Activated CD4-positive, CD25-positive, alpha-beta regulatory T cell (primary cell): ENCODE measurements at places on chromosomes 16 and 17.

GRCh38 chr17:44844390-44844830 is 3.3 kb upstream of the HIGD1B start:
- DNase-seq = no peak

- DNase-seq = no peak
Observed at GRCh38 chr16:28863929-28864793, 518 bp downstream of the SH2B1 start.

DNA sequence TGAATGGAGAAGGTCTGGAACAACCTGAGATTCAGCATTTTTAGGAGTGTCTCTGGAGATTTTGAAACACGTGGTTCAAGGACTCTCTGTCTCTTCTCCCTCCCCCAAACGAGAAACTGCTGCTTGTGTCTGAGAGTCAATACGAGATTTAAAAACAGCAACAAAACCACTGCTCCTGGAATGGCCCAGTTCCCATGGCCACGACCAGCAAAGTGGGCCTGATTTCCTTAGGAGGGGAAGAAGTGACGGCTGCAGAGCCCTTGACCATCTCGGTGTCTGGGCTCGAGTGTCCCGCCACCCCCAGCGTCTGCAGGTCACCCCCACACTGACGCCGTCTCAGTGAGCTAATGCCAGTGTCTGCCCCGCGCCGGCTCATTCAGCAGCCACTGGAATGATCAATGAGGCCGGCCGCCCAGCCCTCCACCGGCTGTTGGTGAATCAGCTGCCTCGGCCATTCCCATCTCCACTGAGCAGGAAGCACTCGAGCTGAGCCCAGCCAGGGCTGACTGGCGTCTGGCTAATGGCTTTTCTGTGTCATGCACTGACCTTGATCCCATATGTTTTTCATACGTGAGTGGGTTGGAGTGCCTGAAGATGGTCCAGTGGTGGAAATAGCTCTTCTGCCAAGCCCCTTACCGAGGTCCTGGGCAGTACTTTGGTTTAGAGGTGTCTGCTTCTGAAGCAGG is 151.8 kb downstream of the PITPNC1 start:
- no peak for DNase-seq

DNA sequence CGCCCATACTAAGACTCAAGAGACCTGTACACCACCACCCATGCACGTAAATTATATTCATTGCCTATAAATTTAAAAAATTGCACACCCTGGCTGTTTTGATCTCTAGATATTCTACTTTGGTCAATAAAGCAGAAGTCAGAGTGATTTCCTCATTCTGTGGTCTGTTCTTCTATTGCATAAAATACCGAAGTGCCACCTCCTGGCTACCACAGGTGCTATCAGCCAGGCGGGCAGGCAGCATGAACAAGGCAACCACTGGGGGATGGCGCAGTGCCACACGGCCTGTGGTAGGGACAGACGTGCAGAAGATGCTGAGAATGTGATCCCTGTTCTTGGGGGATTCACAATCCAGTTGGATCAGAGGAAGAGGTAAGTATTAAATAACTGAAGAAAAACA is 122.3 kb downstream of the CDK5R1 start:
- peak; percentile 19 for DNase-seq

- DNase-seq = no peak
Observed at GRCh38 chr17:17203173-17203730, 2.9 kb downstream of the PLD6 start.

GRCh38 chr16:13138528-13138927 is 237.1 kb downstream of the SHISA9 start:
- no peak for DNase-seq

DNA sequence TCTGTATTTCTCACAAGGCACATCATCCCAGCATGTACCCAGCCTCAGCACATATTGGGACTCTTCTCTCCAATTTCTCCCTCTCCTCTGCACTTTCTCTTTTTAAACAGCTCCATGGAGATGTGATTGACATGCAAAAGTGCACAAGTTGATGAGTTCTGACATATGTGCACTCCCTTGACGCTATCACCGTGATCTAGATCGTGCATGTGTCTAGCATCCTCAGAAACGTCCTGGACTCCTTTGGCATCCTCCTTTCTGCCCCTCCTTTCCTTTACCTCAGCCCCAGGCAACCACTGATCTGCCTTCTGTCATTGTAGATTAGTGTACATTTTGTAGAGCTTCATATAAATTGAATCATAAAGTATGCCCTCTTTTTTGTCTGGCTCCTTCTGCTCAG is 108.0 kb upstream of the HSBP1 start:
- no peak for DNase-seq

- DNase-seq = no peak
Observed at GRCh38 chr17:7416323-7416722, 3.8 kb upstream of the SPEM1 start.

DNA sequence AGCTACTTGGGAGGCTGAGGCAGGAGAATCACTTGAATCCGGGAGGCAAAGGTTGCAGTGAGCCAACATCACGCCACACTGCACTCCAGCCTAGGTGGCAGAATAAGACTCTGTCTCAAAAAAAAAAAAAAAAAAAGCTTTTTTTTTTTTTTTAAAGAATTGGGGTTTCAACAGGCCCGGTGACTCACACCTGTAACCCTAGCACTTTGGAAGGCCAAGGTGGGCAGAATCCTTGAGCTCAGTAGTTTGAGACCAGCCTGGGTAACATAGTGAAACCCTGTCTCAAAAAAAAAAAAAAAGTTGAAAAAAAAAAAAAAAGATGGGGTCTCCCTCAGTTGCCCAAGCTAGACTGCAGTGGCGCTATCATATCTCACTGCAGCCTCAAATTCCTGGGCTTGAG is 6.6 kb upstream of the HEXIM2 start:
- DNase-seq = no peak

GRCh38 chr17:44867841-44868240 is 20.2 kb downstream of the HIGD1B start:
- no peak for DNase-seq

- DNase-seq = no peak
Observed at GRCh38 chr17:2068519-2069051, 13.7 kb downstream of the HIC1 start.

DNA sequence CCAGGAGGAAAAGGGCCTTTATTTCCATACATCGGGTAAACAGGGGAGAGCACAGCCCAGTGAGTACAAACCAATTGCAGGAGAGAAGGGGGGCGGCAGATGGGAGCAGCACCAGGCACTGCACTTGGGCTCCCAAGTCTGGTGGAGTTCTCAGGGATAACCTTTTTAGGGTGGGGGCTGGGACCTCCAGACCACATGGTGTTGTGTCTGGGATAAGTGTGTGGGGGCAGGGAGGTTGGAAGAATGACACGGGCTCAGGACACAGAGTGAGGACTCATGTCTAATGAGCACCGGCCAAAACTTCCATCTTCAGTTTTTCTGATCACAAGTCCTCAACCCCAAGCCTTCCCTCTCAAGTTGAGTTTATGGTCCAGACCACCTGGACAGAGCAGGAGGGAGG is 30.6 kb downstream of the PIPOX start:
- DNase-seq = no peak

- DNase-seq = no peak
Observed at GRCh38 chr17:71948703-71949422, 172.0 kb upstream of the SOX9 start.

DNA sequence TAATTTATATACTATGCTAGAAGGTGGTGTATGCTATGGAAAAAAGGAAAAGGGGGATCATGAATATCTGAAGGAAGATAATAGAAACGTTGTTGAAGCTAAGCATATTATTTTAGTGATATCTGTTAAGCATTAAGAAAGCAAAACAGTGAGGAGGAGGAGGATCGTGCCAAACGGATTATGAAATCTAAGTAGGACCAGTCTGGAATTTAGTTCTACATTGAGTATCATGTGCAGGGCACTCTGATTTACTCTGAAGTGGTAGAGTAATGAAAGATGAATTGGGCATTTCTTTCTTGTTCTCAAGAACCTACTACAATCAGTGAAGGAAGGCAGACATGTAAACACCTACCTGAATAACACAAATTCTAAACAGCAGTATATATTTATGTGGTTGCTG is 195.3 kb downstream of the CYB561 start:
- DNase-seq = no peak

DNA sequence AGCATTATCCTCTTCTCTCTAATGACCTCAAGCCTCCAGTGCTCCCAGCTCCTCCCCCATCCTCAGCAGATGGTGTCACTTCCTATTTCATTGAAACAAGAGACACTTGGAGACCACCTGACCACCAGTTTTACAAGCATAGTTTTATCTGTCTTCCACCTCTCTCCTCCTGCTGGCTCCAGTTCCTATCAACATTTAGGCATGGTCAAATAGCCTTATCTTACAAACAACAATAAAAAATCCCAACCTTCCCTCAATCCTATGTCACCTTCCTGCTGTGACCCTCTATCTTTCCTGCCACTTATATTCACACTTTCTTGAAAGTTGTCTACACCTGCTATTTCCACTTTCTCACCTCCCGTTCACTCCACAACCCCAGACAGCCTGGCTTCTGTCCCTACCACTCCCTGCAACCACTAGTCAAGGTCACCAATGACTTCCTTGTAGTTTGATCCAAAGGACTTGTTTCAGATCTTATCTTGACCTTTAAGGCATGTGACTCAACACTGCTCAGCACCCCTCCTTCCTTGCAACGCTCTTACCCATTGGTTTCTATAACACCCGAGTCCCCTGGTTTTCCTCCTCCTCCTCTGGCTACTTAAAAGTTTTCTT is 4.3 kb upstream of the NTN1 start:
- DNase-seq = no peak

GRCh38 chr16:87860553-87861299 is 8.6 kb downstream of the SLC7A5 start:
- no peak for DNase-seq

DNA sequence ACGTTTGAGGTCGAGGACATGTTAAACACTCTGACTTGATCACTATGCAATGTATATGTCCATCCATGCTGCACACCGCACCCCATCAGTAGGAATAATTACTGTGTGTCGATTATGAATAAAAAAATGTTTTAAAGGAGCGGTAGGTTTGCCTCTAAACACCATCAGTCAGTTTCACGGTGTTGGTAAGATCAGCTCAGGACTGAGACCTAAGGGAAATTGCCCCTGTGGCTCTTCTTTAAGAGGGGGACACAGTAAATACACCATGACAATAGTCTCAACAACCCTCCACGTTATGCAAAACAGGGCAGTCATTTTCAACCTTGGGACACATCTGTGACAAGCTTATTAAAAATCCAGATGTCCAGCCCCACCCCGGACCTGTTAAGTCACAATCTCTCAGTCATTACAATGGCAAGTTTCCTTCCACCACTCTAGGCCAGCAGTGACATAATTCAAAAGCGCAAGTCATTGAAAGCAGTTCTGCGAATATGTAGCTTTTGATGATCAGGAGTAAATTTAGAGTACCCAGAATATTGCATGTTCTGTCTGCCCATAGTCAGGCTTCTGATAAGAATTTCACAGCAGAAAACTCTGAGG is 1.2 kb downstream of the ATMIN start:
- DNase-seq = no peak

DNA sequence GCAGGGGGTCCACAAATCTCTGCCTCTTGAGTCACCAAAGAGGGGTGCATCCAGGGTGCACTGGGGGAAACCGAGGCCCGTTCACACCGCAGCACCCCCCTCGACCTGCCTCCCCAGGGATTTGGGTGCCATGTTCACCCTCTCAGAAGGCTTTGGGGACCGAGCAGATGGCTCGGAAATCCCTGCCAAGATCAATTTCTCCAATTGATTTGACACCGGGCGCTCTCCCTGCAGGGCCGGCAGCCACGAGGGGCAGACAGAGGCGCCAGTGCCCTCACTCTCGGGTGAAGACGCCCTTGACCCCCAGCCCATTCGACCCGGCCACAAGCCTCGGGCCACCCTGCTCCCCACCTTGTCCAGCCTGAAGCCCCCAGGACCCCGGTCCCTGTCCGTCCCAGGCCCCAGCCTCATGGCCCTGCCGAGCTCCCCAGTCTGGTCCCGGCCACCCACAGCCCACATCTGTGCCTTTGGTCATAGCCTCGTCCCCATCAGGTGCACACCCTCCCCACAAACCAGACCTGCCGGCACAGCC is 9.3 kb downstream of the SSTR5 start:
- DNase-seq = no peak

- DNase-seq = no peak
Observed at GRCh38 chr16:75742424-75743047, 16.2 kb upstream of the CPHXL start.

DNA sequence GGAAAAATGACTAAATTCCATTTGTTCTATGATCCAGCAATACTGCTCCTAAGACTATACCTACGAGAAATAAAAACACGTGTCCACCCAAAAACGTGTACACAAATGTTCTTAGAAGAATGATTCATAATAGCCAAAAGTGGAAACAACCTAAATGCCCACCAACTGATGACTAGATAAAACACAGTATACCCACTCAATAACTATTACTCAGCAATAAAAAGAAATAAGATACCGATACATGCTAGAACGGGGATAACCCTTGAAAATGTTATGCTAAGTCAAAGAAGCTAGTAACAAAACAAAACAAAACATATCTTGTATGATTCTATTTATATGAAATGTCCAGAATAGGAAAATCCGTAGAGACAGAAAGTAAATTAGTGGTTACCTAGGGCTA is 17.6 kb downstream of the CCL16 start:
- DNase-seq = no peak

- no peak for DNase-seq
Observed at GRCh38 chr17:58284613-58285421, 4.1 kb upstream of the MPO start.

DNA sequence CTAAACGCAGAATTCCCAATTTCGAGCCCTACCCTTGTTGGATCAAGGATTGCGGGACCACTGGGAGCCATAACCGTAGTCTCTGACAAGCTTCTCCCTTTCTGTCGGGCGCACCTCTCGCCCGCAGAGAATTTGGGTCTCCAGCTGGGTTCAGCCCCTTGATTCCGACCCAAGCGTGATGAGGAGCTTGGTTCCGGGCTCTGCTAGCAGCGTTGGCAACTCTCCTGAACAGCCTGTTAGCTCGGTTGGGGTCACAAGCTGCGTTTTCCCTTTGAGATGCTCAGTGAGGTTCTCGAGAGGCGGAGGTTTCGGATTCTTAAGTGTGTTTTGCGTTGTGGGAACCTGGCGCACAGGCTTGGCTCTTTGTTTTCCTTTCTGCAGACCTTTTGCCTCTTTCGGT is 655 bp downstream of the ATXN1L start:
- DNase-seq = no peak

DNA sequence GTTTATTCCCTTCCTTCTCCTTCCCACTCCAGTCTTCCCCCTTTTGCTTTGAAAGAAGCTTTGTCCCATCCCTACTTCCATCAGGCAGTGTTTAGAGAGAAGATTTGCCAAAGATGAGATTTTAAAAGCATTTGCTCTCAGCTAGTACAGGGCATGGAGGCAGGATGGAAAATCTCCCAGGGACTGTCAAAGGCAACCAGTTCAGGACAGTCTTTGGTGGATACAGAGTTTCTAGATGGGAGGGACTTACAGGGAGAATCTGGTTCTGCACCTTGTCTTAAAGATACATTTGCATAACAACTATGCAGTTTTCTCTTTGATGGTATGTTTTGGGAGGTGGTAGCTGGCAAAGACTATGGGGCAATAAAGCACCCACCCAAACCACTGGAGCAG is 26.2 kb downstream of the CHD9 start:
- DNase-seq = no peak

DNA sequence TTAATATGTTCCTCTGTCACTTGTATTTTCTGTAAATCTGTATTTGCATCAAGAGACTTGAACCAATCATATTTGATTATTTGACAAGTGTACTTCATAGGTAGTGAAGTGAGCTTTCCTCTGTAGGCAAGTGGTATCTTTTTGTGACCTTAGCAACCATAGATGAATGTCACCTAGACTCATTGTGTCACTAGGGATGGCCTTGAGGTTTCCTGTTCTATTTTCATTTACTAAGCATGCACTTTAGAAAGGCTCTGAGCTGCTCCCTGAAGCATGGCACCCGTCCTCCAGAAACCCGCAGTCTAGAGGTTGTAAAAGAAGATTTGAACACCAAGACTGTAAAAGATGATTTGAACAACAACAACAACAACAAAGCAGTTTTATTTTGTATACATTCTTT is 151.7 kb downstream of the PRKCB start:
- DNase-seq = no peak
